ENCODE measurements at places on chromosomes 1 and 21.
A peak's percentile ranks its signal among the peaks of the same experiment; 100 is the strongest.

DNA sequence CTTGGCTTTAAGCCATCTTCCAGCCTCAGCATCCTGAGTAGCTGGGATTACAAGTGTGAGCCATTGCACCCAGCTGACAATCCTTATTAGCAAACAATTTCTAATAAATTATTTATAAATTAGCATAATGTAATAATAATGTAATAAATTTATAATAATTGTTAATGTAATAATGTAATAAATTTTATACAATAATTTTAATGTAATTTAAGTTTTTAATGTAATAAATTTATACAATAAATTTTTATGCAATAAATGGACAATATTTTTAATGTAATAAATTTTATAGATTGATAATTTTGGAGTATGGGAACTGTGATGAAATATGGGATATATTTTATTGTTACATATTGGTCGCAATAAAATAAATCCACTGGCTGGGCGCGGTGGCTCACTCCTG, 1457.5 kb downstream of the KCNT2 start:
- no peak for DNase-seq

- peak; percentile 82 for DNase-seq
Observed at GRCh38 chr1:162055062-162055461, 14.4 kb upstream of the NOS1AP start.

DNA sequence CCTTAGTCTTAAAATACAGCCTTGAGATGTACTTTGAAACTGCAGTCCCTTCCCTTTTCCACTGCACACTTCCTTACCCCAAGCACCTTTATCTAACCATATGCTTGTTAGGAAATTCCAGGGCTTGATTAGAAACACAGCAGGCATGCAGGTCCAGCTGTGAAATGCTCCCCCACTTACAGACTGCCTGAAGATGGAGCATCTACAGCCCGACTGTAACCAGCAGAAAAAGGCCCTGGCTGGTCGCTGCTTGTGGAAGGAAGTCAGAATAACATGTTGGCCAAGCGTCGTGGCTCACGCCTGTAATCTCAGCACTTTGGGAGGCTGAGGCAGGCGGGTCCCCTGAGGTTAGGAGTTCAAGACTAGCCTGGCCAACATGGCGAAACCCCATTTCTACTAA, 37.2 kb downstream of the VN1R5 start:
- DNase-seq = peak; percentile 63

- peak; percentile 59 for DNase-seq
Observed at GRCh38 chr1:185846672-185847444, 112.7 kb downstream of the HMCN1 start.

- no peak for DNase-seq
Observed at GRCh38 chr1:114340892-114341291, 170.1 kb downstream of the TRIM33 start.

DNA sequence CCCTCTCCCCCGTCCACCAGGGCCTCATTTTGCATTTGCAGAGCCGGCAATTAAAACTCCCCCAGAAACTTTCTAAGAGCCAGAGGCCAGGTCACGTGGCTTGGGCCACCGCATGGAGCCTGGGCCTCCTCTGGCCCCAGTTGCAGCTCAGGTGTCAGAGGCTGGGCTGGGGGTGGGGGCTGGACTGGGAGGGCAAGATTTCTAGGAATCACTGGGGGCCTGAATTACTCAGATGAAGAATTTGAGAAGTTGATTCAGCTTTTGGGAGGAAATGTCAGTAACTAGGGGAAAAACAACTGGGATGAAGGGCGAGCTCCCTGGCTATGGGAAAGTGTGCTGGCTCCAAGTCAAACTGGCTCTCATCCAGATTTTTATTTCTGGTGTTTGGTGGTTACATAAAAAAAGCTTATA, 151.0 kb downstream of the CDC7 start:
- peak; percentile 45 for DNase-seq

GRCh38 chr1:171134204-171134923, 43.7 kb downstream of the FMO3 start:
- peak; percentile 59 for DNase-seq

- no peak for DNase-seq
Observed at GRCh38 chr1:7012461-7012924, 227.2 kb downstream of the CAMTA1 start.

DNA sequence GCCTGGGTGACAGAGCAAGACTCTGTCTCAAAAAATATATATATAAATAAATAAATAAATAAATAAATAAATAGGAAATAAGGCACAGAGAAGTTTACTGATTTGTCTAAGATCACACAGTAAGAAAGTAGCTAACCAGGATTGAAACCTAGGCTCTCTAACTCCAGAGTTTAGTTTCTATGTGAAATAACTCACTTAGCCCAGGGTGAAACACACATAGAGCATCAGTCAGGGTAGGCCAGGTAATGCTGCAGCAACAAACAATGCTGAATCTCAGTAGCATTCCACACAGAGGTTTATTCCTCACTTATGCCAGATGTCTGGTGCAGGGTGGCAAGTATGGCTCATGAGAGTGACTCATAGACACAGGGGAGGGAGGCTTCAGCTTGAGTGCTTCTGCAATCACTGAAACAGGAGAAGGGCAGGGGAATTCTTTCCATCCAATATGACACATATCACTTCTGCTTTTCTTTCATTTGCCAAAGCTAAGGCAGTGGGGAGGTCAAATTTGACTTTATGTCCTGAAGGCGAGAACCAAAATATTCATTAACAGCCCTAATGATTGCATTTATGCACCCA, 37.1 kb upstream of the KANK4 start:
- DNase-seq = peak; percentile 79

GRCh38 chr1:231666937-231667608, 40.5 kb downstream of the DISC1 start:
- DNase-seq = no peak

- DNase-seq = no peak
Observed at GRCh38 chr1:29855561-29856160, 619.3 kb downstream of the PTPRU start.

DNA sequence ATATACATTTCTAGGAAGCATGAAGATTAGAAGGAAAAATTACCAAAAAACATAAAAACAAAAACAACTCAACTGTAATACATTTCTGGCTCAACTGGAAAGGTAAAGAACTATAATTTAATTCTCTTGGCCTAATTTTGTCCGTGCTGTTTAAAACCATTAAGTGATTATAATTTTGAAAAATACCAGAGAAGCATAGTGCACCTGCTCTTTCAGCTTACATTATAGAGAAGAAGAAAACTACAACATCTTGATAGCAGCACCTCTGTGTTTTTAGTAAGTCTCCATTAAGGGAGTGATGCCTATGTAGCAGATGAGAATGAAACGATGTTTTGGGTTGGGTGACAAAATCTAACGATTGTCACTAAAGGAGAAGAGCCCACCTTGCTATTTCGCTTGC, 19.3 kb upstream of the MAN1A2 start:
- DNase-seq = no peak

DNA sequence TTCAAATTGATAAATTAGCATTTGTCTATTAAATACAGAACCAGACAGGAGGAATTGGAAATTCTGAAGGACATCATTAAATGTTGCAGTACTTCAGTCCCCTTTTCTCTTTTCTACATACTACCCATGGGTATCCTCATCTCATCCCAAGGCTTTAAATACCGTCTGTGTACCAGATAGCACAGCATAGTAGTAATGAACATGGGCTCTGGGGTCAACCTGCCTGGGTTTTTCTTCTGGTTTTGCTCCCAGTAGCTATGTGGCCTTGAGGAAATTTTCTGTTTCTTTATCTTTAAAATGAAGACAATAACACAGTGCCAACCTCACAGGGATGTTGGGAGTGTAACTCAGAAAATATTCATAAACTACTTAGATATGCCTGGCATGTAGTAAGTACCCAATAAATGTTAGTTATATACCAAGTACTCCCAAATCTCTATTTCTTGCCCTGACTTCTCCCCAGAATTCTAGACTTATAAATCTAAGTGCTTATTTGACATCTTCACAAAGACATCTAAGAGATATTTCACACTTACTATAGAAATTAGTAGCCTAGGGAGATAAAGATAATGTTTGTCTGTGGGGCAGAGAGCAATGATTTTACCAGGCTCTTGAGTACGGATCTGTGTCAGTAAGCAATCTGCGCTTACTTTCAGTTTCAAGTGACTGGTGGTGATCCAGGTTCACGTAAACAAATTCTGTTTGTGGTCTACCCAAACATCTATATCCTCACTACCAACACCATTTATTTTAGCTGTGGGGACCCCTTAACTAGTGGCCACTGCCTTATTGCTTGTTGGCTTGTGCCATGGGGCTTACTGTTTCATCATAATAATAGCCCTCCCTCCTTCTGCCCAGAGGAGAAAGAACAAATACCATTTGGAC, 37.3 kb downstream of the VANGL2 start:
- no peak for DNase-seq

GRCh38 chr1:28297826-28298225, 31.0 kb upstream of the MED18 start:
- no peak for DNase-seq

GRCh38 chr21:41405321-41405720, 20.7 kb upstream of the MX1 start:
- DNase-seq = no peak

DNA sequence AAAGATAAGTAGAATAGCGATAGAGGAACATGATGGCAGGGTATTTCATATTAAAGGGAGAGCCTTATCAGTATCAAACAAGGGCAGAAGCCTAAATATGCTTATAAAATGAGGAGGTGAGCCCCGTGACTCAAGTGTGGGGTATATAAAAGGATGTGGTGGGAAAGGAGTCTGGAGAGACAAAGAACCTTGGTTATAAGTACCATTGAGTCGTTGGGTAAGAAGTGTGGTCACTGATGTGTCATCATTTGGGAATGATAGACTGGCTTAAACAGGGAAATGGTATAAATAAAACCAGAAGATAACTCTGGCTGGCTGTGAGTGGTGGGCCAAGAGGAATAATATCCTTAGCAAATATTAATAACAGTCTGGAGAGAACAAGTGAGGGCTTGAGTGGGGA, 10.9 kb upstream of the CD5L start:
- peak; percentile 66 for DNase-seq

GRCh38 chr1:200877010-200877409, 4.2 kb downstream of the GPR25 start:
- no peak for DNase-seq

DNA sequence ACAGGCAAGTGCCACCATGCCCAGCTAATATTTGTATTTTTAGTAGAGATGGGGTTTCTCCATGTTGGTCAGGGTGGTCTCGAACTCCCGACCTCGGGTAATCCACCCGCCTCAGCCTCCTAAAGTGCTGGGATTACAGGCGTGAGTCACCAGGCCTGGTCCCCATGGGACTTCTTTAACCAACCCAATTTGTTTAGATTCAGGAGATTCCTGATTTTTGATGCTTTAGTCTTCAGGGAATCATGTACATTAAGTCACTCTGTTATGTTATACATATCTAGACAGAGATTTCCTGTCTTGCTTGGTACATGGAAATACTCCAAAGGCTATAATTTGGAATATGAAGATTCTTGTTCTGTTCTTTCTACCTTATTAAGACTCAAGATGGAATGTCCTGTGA, 202.4 kb upstream of the L1TD1 start:
- peak; percentile 16 for DNase-seq

DNA sequence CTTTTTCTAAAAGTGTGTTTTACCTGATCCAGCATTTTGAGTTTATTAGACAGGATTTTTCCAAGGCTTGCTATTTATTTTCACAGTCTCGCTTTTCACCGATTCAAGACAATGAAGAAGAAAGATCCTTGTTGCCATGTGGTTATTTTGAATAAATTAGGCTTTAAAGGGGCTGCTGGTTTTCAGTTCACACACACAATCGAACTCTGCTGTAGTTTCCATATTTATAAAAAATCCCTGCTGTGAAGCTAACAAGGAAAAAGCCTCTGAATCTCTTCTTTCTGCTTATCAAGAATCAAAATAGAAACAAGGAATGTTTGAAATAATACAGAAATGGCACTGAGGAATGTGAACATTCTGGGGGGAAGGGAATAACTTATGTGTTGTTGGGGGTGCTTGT, 102.5 kb upstream of the KAZN start:
- DNase-seq = no peak

GRCh38 chr1:169091480-169091941, 15.0 kb upstream of the ATP1B1 start:
- no peak for DNase-seq

DNA sequence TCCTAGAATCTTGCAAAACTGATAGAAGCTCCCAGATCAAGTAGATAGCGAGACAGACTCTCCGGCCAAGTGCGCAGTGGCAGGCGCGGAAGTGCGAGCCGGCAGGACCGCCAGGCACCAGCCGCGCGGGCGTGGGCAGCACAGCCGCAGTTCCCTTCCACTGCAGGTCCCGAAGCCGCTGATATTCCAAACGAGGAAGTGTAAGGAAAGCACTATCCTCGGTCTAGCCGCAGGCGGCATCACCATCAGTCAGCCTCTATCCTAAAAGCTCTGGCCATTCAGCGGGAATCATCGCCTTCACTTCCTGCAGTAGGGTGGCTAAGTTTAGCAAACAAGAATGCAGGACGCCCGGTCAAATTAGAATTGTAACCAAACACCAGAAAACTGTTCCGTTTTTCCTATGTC, 710 bp downstream of the GLRX2 start:
- no peak for DNase-seq

- no peak for DNase-seq
Observed at GRCh38 chr21:42039911-42040351, 29.8 kb upstream of the ZBTB21 start.

DNA sequence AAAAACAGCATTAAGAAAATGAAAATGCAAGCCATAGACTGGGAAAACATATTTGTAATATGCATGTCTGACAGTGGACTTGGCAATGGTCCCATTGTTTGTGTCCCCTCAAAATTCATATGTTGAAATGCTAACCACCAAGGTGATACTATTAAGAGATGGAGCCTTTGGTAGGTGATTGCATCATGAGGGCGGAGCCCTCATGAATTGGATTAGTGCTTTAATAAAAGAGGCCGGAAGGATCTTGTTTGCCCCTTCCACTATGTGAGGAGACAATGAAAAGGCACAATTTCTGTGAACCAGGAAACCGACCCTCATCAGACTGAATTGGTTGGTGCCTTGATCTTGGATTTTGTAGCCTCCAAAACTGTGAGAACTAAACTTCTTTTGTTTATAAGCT, 232.3 kb downstream of the GPR52 start:
- no peak for DNase-seq

DNA sequence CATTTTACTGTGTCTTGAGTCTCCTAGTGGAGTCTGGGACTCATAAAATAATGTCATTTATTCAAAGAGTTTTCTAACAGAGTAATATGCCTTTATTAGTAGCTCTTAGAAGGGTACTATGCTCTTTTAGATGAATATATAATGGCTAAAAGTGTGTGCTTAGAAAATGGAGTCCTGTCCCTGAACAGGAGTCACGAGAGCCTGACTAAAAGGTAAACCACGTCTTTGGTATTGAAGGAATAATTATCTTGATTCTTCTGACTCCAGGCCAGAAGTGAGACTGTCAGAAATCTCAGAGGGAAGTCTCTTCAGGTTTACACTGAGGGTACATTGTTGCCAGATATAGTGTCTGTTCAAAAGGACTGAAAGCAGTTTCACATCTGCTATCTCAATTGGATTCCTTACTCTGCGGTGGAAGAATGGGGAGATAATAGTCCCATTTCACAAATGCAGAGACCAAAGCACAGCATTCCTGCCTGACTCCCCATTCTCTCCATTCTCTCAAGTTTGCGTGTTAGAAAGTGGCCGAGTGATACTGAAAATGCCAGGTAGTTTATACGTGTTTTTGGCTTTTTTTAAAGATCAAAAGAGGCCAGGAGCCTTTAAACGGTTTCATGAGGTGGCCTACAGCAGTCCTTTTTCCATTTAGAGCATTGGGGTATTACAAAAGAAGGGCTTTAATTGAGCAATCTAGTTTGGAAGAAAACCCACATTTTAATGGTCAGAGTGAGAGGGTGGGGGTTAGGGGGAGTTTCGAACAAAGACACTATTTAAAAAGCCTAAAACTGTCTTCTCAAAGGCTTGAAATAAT, 176.6 kb downstream of the VPS13D start:
- peak; percentile 26 for DNase-seq

GRCh38 chr1:185654199-185654951, 79.8 kb upstream of the HMCN1 start:
- DNase-seq = no peak

Measured in astrocyte of the spinal cord (primary cell).